ENCODE measurements at places on chromosomes 5 and 9.

- DNase-seq = no peak
Measured at GRCh38 chr9:35827486-35827885, 1.0 kb downstream of the FAM221B start.

- DNase-seq = no peak
Measured at GRCh38 chr9:116490321-116490720, 196.8 kb upstream of the TRIM32 start.

DNA sequence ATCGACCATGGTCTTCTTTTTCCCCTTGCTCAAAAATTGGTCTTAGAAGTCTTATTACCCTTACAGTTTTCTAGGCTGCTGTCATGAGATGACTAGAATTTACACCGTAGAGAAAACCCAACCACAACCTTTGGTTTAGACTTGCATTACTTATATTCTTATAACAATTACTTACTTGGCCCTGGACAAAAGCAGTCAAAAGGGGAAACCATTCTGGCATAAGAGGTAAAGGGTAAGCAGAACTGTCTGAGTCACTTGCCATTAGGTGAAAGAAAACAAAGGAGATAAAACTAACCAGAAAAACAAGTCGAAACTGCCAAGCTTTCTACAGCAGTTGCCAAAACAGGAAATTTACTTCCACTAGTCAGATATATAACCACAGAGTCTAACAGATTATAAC is 17.9 kb downstream of the TMEM245 start:
- DNase-seq = no peak

GRCh38 chr5:40841068-40841805 is at the start of gene CARD6:
Gene CARD6, plus strand, starts transcription at chr5:40841367. Its CDS starts 16 bp downstream, at chr5:40841383.
- no peak for DNase-seq

DNA sequence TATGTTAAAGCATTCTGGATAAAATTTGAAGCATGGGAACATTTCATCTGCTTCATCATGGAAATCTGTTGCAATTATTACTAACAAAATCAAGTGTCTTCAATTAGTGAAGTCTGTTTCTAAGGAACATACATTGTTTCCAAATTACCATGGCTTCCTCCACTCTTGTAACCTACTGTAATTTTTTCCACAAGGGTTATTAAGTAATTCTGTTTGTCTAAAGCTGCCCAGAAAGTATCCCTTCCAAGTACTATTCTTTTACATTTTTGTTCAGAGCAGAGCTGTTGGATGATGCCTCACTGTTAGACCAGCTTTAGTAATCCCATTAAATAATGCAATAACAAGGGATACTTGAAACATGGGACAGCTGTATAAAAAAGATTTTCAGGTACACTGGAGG is 483.5 kb upstream of the CD180 start:
- DNase-seq = peak; percentile 34

DNA sequence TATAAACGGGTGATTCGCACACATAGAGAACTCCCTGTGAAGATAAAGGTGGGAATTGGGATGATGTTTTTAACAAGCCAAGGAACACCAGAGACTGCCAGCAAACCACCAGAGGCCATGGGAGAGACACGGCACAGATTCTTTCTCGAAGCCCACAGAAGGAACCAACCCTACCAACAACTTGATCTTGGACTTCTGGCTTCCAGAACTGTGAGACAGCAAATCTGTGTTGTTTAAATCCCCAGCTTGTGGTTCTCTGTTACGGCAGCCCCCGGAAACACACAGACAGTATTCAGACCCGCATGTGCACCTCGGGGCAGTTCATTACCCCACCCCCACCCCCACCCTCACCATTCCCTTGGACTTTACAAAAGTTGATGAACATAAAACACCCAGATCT is 12.8 kb downstream of the AMBP start:
- no peak for DNase-seq

DNA sequence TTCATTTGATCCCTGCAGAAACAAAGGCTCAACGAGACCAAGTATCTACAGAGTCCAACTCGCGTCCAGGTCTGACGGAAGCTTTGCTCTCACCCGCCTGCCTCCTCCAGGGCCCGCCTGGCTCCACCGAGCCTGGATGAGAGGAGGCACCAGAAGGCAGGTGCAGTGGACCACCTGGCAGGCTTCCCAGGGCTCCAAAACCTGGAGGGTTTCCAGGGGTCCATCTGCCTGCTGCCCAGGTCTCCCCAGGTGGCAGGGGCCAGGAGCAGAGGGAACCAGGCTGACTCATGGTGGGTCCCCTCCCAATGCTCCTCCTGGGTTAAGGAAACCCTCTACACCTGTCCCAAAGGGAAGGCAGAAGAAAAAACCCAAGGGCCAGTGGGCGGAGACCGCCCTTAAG is 59.5 kb downstream of the VAV2 start:
- DNase-seq = no peak

GRCh38 chr9:129822898-129823541 is 916 bp downstream of the TOR1A start:
- DNase-seq = no peak

- DNase-seq = no peak
Measured at GRCh38 chr5:154624341-154624740, 130.8 kb upstream of the LARP1 start.

- DNase-seq = no peak
Measured at GRCh38 chr9:83036043-83036442, 26.9 kb downstream of the RASEF start.

DNA sequence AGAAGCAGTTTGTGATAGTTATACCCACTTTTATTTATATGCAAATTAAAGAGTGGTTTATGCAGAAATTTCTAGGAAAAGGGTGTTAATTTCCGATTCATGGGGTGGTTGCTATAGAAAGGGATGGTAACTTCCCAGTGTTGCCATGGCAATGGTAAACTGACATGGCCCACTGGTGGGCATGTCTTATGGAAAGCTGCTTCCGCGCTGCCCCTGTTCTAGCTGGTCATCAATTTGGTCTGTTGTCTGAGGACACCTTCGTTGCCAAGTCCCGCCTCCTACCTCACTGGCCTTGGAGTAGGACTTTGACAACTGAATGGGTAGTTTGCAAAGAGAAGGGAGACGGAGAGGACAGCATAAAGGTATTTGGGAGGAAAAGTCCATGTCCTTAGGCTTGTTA is 74.0 kb upstream of the SMIM23 start:
- DNase-seq = no peak

GRCh38 chr5:159184858-159185381 is 24.4 kb downstream of the RNF145 start:
- no peak for DNase-seq

GRCh38 chr5:153534102-153534501 is 43.6 kb downstream of the GRIA1 start:
- no peak for DNase-seq

DNA sequence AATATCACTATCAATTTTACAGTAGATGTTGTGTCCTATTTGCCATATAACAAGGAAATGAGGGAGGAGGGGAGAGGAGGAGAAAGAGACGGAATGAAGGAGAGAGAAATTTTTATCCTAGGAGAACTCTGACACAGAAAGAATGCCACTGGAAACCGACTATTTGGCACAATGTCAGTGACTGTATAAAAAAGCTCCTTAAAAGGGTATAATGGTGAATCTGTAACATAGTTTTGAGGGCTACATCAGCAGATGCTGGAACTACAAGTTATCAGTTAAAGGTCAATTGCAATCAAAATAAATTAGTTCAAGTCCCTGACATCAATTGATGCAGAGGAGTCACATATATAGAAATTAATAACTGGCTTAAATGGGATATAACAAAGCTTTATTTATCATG is 5.7 kb downstream of the EDIL3 start:
- no peak for DNase-seq

Data from cerebellar cortex (tissue), 1 donor.